SHP77 (cell line): ENCODE measurements at places on chromosomes 1 and 21.

DNA sequence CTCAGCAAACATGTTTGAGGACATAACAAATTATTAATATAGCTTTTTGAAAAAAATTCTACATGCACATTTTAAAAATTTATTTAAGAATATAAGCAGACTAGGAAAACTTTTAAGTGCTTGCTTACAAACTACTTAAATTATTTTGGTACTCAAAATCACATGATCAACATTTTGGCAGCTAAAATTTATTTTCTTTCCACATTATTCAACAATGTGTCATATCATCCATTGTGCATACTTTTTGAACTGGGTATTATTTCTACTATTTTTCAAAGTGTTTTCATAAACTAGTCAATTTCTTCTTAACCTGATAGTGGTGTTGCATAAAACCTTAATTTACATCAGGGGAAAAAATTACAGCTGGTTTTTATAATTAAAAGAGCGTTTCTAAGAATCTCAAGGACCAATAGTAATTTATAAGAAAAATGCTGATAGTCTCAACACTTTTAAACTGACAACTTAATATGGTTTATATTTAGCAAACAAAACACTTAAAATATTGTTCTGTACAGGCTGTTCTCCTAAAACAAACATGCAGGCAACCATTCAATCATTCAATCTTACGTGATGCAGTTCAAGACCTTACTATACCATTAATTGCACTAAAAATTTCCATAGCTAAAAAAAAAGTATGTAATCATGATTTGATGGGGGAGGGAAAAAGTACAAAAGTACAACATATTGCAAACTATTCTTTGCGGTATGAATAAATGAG is 105.0 kb downstream of the GPATCH2 start:
- DNase-seq: no peak

DNA sequence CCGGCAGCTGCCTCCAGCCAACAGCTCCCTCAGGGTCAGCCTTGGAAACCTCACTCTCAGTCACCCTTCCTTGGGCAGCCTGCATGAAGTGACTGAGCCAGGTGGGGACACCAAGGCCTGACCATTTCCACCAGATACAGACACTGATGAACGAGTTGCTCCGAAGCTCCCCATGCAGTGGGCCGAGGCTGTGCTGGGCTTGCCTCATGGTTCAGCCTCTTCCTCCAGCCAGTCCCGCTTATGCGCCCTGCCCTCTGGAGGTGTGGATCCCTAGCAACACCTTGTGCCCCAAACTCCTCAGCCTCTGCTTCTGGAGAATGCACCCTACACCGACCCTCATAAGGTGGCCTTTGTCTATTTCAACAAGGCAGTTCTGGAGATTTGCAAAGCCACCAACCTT is 236.0 kb downstream of the RRAGC start:
- DNase-seq: no peak

DNA sequence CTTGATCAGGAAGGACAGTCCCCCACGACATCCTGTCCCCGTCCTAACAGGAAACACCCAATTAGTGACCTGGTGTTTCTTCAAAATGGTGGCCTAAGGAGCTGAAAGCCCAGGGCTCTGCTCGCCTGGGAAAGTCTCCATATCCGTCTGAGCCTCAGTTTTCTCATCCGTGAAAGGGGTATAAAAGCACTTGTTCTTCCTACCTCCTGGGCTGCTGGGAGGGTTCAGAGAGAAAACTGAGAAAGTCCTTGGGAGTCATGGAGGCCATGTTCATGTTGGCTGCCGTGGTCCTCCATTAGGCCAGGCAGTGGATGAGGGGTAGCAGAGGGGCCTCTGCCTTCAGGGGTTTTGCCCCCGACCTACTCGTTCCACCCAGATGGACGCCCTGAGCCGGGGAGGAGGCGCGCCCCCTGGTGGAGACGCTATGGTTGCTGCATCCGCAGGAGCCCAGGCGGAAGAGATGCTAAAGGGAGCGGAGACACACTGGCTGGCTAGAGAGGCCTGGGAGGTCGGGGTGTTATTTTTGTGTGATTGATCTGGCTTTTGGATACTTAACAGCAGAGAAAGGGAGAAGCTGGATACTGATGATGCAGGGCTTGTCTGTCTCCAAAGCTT is 113.5 kb downstream of the PRDM2 start:
- DNase-seq: no peak

GRCh38 chr1:150061632-150062101 is 5.9 kb upstream of the VPS45 start:
- DNase-seq: no peak
